ENCODE measurements at places on chromosomes 3 and 15.

GRCh38 chr3:120177707-120178306, 83.6 kb upstream of the GSK3B start:
- peak; percentile 34 for DNase-seq

GRCh38 chr3:23254282-23254681, 51.2 kb downstream of the UBE2E2 start:
- no peak for DNase-seq

DNA sequence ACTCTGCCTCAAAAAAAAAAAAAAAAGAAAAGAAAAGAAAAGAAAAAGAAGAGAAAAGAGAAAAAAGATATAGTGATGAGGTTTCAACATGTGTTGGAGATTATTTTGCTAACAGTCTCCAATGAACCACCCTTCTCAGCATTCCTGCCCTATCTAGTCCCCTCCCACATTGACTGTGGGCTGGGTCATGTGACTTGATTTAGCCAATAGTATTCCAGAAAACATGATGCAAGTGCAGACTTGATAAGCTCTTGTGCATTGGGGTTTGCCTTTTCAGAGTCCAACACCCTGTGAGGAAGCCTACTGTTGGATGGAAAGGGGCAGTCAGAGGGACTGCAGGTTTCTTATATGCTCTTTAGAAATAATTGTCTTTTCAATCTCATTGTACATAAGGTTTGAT, 37.8 kb upstream of the MED12L start:
- DNase-seq: no peak

GRCh38 chr15:36882487-36883131, 217.7 kb downstream of the MEIS2 start:
- DNase-seq: no peak

DNA sequence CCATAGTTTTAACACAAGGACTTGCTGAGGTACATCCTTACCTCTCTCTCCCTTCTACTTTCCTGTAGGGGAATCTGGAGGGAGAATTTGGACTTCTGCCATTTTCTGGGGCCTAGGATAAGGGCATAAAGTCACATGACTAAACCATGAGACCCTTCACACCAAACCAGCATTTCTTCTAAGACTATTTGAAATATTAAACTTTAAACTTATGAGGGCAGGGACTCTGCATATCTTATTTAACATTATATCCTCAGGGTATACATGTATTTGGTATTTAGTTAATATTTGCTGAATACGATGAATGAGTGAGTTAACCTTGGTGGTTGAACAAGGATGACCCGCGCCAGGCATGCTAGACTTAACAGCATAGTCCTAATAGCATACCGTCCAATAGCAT, 63.4 kb downstream of the USP13 start:
- no peak for DNase-seq

Measured in suppressor macrophage (primary cell).